Activated effector memory CD4-positive, alpha-beta T cell treated with anti-CD3 and anti-CD28 coated beads, Interleukin-2, amount 50 U/mL, for 16 hours (primary cell): ENCODE measurements at places on chromosomes 6 and 20.

DNA sequence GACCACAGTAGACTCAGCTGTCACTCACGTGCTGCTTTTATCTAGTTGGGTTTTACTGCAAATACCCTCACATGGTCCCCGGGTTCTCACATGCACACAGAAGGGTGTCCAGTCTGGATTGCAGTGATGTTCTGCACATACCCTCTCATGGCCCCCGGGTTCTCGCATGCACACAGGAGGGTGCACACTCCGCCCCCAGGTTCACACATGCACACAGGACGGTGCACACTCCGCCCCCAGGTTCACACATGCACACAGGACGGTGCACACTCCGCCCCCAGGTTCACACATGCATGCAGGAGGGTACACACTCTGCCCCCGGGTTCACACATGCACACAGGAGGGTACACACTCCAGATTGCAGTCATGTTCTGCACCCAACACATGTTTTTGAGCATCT is 224.3 kb downstream of the ERMARD start:
- DNase-seq, result no peak

DNA sequence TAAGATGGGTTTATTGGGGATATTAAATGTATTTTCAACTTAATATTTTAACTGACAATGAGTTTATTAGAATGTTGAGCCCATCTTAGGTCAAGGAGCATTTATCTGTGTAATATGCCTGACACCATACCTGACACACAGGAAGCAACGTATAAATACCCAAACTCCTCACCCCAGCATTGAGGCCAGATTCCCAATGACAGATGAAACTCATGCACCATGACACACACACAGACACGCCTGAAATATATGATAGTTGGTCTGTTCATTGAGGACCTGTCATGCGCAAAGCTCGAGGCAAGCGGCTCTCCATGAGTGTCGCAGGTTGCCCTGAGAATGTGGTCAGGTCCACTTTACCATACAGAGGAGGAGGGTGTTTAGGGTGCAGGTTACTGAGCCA is 64.1 kb downstream of the GFOD1 start:
- DNase-seq, result no peak

DNA sequence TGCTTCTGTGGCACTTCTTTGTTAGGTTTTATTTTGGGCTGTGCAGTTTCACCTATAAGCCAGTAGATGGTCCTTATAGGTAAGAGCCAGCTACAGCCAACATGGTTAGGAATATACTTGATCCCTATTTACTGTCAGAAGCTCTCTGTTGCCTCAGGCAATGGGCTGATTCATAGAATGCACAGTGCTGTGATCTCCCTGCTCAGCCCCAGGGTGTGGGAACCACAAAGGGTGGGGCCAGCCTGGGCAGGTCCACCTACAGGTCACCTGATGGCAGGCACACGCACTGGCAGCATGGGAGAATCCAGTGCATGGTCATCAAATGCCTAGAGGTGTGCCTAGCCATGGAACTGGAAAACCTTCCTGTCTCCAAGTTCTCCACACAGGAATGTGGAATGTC is 191.9 kb downstream of the MOXD1 start:
- DNase-seq, result no peak

DNA sequence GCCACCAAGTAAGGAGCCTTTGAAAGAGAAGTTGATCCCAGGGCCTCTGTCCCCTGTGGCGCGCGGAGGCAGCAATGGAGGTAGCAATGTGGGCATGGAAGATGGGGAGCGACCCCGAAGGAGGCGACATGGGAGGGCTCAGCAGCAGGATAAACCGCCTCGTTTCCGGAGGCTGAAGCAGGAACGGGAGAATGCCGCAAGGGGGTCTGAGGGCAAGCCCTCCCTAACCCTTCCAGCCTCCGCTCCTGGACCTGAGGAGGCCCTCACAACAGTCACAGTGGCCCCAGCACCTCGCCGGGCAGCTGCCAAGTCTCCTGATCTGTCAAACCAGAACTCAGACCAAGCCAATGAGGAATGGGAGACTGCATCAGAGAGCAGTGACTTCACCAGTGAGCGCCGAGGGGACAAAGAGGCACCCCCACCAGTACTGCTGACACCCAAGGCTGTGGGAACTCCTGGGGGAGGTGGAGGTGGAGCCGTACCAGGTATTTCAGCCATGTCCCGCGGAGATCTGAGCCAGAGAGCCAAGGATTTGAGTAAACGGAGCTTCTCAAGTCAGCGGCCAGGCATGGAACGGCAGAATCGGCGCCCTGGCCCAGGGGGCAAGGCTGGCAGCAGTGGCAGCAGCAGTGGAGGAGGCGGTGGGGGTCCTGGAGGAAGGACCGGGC is 11.9 kb downstream of the PRRC2A start:
- DNase-seq, result no peak

DNA sequence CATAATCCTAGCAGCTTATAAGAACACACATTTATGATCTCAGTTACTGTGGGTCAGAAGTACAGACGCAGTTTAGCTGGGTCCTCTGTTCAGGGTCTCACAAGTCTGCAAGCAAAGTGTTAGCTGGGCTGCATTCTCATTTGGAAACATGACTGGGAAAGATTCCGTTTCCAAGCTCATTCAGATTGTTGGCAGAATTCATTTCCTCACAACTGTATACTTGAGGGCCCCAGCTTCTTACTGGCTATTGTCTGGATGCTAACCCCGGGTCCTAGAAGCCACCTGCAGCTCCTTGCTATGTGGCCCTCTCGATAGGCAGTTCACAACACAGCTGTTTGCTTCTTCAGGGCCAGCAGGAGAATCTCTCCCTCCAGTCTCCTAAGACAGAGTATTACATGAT is 13.1 kb downstream of the TCP11 start:
- no peak for DNase-seq

GRCh38 chr6:129786548-129786947 is 74.6 kb downstream of the TMEM244 start:
- DNase-seq, result no peak

- DNase-seq, result no peak
Measured at GRCh38 chr6:135667691-135668455, 170.3 kb upstream of the AHI1 start.

DNA sequence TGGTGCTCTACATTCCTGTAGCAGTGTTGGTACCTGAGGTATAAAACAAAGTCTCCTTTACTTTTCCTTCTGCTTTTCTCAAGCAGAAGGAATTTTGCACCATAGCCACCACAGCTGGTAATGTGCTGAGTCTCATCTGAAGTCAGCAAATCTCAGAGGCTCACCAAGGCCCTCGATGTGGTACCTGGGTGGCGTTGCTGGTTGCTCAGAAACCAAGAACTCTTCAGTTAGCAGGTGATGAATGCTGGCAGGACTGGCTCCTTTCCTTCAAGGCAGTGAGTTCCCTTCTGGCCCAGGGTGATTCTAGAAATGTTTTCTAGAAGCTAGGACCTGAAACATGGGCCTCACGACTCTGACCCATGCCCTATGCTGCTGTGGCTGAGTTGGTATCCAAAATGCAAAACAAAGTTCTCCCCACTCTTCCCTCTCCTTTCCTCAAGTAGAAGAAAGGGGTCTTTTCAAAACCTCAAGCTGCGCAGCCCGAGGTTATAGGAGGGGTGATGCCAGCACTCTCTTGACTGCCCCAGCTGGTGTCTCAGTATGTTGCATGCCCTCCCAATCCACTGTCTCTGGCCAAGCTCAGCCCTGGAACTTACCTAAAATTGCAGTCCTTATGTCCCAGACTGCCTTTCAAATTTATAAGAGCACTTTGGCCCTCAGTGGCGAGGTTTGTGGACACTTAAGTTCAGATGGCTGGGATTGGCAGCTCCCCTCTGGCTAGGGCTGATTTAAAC is 592.3 kb downstream of the FRK start:
- DNase-seq, result no peak

- DNase-seq, result no peak
Measured at GRCh38 chr20:13928901-13929300, 61.5 kb downstream of the SEL1L2 start.

DNA sequence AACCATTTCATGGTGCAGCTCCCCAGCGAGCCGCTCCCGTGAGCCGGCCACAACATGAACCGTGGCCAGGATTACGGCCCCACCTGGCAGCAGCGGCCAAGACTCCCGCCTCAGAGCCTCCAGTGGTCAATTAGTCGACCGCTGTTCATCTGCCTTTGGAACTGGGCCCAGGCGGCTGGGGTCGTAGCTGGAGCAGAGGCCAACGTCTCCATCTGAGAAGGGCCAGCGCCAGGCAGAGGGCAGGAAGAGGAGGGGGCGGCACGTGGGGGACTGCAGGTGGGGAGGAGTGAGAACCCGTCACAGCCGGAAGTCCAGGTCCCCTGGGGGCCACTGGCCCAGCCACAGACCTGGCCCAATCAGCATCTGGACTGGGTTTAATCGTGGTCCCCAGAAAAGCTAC is 184.3 kb downstream of the TAF4 start:
- DNase-seq, result no peak

GRCh38 chr6:109373331-109373730 is 8.9 kb downstream of the CD164 start:
- DNase-seq, result no peak

- no peak for DNase-seq
Measured at GRCh38 chr6:41353333-41353732, 17.9 kb downstream of the NCR2 start.

DNA sequence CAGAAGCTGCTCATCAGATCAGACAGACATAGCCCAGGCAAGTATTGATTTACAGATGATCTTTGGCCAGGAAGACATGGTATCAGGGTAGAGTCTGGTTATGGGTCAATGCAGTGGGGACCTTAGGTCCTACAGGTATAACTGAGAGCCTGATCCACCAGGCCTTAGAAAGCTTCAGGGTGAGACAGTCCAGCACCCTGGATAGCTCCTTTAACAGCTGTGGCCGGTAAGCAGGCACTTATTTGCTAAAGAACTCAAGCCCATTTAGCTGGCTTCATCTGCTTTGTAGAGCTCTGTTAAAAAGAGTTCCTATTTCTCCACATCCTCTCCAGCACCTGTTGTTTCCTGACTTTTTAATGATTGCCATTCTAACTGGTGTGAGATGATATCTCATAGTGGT is 39.6 kb downstream of the ESR1 start:
- DNase-seq, result no peak

DNA sequence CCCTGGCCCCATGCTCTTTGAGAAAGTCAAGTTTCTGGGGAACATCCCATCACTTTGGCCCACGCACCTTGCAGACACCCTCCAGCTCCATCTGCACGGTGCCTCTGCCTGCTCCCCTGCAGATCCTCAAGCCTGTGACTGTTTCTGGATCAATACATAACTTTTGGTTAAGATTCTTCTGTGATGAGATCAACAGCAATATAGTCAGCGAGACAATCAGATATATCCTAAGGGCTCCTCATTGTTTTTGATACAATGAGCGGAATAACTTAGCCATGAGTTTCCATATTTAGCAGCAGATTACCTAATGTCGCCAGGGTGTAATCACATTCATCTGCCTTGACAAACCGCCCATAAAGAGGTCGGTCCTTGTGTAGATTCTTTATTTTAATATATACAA is 109.3 kb upstream of the MTHFD1L start:
- no peak for DNase-seq

DNA sequence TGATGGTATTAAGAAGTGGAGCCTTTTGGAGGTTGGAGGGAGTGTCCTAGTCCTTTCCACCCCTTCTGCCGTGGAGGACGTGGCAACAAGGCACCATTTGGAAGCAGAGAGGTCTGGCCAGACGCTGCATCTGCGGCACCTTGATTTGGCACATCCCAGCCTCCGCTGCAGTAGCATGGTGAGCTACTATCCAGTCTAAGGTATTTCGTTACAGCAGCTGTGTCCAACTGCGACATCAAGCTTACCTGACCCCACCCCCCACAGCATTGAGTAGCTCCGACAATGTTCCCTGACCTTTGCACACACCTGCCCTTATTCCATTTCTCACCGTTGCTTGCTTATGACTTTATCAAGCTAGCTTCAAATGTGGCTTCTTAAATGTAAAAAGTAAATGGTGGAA is 29.8 kb upstream of the SYNJ2 start:
- DNase-seq, result no peak

GRCh38 chr6:75524322-75524972 is 30.8 kb upstream of the FILIP1 start:
- no peak for DNase-seq

DNA sequence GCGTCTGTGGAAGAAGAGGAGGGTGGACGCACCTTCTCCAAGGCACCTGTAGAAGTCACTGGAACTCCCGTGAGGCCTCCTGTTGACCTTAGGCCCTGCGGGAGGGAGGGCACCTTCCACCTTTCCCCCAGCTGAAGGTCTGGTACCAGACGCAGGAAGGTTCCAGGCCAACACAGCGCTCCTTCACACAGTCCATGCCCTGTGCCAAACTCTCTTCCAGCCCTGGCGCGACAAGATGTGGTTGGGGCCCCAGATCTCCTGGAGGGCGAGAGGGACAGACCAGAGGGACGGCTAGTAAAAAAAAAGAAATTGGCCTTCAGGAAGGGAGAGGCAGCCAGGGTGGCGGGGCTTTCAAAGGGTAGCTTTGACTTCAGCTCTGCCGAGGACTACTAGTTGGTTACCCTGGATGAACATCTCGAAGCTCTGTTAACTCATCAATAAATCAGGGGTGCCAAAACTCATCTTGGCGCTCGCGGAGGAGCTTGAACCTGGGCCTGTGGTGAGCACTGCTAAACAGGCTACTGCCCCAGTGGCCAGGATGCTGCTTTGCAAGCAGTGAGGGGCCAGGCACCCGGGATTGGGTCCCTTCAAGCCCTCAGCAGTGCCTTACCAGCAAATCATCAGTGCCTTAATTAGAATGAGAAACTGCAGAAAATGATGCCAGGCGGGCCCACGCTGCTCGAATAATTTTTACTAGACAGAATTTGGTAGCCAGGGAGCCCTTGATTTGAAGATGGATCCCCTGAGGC is 14.9 kb downstream of the AARS2 start:
- DNase-seq, result peak; percentile 51

- no peak for DNase-seq
Measured at GRCh38 chr6:56716229-56716628, 73.5 kb upstream of the DST start.

GRCh38 chr6:3731700-3732099 is 19.8 kb downstream of the PXDC1 start:
- DNase-seq, result no peak

GRCh38 chr20:20699917-20700316 is 12.5 kb downstream of the RALGAPA2 start:
- no peak for DNase-seq
